Hippocampal formation (tissue), 2 donors: ENCODE measurements at places on chromosomes 4 and X.

- DNase-seq: no peak
Observed at GRCh38 chr4:157043131-157043530, 32.8 kb upstream of the GLRB start.

DNA sequence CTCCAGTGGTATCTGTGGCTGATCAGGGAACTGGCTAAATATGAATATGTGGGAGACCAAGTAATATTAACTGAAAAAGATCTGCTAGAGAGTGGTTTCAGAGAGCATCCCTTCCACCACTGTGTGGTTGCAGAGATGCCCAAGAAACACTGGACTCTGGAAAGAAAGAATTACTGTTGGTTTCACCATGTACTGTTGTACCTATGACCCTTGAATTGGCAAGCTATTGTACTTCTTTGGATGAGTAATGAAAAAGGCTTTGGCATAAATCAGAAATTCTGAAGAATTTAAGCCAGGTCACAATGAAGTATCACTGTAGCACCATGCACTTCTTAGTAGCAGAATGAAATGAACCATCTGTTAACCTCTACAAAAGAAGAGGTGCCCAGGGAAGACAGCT, 134.4 kb upstream of the INTU start:
- DNase-seq: no peak

DNA sequence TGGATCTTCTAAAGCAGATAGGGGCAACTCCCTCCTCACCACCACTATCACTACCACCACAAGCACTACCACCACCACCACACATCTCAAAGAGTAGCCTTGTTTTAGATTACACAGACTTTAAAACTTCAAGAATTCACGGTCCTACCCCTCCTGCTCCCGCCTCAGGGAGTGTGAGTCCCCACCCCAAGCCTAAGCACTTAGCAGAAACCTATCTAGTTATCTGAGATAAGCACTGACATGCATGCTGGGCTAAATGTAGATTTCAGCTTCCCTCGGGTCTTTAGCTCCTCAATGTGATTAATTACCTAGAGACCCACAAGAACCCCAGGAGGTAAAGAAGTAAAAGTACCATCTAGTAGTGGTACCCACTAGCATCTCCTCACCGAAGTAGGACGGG, 775 bp downstream of the AMOT start:
- DNase-seq: no peak

DNA sequence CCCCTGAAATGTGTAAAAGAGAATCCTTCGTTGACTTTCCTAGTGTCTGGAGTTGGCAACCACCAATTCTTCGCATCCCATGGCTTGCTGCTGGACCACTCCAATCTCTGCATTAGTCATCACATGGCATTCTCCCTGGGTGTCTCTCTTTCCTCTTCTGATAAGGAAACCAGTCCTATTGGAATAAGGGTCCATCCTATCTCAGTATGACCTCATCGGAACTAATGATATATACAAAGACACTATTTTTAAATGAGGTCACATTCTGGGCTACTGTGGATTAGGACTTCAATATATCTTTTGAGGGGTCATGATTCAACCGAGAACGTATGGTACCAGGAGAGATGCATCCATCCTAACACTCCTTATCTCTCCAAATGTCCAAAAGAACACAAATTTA, 259.1 kb upstream of the CPEB2 start:
- no peak for DNase-seq

GRCh38 chrX:16033331-16033730, 90.0 kb upstream of the GRPR start:
- no peak for DNase-seq

- no peak for DNase-seq
Observed at GRCh38 chr4:86927843-86928395, 6.9 kb upstream of the AFF1 start.

DNA sequence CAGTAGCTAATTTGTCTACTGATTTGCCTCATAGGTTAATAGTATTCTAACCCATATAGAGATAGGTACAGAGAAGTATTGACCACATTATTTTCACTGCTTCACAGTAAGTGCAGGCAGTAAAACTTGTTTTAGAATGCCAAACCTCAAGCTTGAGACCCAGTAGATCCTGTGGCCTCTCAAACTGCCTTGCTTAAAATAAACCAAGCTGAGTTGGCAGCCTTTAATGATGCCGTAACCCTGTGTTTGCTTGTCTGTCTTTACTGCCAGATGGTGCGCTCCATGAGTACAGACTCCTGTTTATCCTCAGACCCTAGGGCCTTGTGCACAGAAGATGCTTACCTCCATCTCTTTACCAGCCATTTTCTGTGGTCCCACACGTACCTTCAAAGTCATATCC, 50.8 kb downstream of the ANXA3 start:
- no peak for DNase-seq
